Amniotic epithelial cell (primary cell): ENCODE measurements at places on chromosomes 5 and 9.
A peak's percentile ranks its signal among the peaks of the same experiment; 100 is the strongest.

DNA sequence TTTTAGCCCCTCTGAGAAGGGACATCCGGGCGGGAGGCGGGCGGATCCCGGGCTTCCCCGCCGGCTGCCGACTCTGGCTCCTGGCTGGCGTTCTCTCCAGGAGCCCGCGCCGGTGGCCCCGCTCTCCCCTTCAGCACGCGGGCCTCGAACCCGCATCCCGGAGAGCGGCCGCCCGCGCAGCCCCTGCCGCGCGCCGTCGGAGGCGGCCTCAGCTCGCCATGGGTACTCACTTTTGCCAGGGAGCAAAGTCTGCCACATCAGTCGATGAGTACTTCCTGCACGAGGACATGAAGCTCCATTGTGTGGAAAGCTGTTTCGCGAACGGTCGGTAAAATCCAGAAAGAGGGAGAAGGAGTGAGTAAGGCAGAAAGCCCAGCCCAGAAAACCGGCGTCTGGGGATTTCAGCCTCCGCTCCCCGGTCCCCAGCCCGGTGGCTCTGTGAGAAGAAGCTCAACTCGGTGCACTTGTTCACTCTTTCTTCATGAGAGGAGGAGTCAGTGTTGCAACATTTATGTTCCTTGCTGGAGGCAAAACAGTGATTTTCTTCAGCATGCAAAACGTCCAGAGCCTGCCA is at the start of gene PRLR:
PRLR (minus strand) TSS at position 450 of the 574 bp plus-strand sequence. CDS start 140,867 bp downstream, outside the sequence.
- peak; percentile 64 for DNase-seq

- DNase-seq, result no peak
Observed at GRCh38 chr9:12166518-12166917, 526.7 kb upstream of the TYRP1 start.

DNA sequence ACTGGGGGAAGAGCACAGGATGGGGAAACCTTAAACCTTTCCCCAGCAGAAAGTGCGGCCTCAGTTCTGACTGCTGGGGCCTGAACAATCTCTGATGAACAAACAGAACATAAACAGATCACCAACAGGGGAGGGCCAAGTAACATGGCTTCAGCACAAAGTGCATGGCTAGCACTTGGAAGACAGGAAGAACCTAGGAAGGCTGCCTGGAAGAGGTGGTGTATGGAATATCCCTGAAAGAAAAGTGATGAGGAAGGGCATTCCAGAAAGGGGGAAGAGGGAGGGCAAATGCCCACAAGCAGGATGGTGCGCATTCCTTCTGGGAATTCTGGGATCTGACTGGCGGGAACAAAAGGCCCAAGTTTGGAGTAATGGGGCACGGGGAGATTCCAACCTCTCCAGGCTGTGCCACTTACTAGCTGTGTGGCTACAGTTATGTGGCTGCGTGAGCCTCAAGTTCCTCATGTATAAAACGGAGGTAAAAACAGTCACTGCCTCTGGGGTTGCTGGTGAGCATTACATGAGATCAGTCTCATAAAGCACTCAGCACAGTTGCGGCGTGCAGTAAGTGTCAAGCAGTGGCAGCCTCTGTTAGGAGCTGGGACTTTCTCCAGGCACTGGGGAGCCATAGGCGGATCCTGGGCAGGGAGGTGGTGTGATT is 1.6 kb downstream of the PDGFRB start:
- peak; percentile 78 for DNase-seq

DNA sequence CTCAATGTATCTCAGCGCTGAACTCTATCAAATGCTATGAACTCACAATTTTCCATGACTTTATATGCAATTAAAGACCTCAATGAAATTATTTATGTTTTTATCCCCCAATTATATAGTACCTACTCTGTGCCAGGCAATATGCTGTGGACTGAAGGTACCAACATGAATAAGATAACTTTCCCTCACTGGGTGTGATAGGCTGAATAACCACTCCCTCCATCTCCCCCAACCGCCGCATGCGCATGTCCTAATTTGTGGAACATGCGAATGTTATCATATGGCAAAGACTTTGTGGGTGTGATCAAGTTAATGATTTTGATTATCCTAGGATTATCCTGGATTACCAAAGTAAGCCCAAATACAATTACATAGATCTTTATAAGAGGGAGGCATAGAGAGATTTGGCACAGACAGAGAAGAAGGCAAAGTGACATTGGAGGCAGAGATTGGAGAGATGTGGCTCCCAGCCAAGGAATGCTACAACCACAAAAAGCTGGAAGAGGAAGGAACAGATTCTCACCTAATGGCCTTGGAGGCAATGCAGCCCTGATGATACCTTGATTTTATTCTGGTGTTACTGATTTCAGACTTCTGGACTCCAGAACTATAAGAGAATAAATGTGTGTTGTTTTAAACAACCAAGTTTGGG is 149.1 kb upstream of the VCAN start:
- no peak for DNase-seq

GRCh38 chr5:105670596-105670995 is 2000.1 kb downstream of the EFNA5 start:
- peak; percentile 32 for DNase-seq

- peak; percentile 36 for DNase-seq
Observed at GRCh38 chr5:79077680-79078365, 8.3 kb downstream of the BHMT2 start.

GRCh38 chr9:111597852-111598732 is 1.4 kb downstream of the PTGR1 start:
- peak; percentile 66 for DNase-seq

DNA sequence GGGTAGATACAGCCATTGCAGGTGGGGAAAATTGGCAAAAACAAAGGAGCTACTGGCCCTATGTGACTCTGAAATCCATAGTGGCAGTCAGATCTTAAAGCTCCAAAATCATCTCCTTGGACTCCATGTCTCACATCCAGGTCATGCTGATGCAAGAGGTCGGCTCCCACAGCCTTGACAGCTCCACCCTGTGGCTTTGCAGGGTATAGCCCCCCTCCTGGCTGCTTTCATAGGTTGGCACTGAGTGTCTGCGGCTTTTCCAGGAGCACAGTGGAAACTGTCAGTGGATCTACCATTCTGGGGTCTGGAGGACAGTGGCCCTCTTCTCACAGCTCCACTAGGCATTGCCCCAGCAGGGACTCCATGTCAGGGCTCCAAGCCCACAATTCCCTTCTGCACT is 1190.1 kb downstream of the CDH12 start:
- no peak for DNase-seq

GRCh38 chr9:78074385-78075291 is 43.0 kb upstream of the GNAQ start:
- no peak for DNase-seq

- DNase-seq, result no peak
Observed at GRCh38 chr9:128054087-128054486, 13.0 kb downstream of the NAIF1 start.

DNA sequence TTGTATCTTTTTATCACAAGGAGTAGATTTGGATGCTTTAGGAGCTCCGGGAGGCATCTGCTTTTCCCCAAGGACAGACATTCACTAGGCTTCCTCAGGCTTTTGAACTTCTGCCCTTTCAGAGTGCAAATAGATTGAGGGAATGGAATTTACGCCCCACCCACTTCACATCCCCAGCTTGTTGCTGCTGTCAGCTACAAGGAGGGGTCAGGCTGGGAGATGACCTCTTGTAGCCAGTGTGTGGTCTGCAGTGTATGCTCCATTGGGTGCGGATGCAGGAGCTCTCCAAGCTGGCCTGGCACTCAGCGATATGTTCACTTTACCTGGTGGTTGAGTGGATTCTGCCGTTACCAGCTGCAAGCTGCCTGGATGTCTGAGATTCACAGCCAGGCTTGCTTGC is 6.4 kb downstream of the TNFSF15 start:
- DNase-seq, result peak; percentile 30

DNA sequence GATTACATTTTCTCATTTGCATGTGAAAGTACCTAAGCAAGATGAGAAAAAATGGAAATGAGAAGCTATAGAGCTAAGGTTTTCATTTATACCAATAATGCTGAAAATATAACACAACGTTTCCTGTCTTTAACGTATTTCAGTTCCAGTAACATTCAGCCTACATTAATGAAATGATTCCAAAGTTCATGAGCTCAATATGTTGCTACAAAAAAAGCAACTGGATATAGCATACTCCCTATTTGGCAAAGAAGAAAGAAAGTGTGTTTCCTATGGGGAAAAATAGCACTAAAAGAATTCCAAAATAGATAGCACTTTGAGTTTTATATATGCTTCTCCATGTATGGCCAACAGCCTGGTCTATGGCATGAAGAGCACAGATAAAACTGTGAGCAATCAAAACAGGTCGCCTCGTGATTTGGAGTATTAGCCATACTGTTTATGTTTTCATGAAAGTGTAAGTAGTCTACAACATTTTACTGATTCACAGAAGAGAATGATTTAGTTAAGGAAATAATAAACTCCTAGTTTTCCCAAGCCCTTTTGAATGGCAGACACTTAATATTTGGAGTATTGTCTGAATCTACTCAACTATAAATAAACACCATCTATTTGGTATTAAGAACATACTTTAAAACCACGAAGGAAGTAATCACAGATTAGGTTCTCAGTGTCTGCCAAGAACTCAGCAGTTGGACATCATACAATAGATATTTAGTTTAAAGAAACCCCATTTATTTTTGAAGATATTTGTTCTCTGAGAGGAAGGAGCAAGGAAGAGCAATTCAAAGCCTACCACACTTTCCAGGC is 258.7 kb upstream of the RASA1 start:
- peak; percentile 33 for DNase-seq

DNA sequence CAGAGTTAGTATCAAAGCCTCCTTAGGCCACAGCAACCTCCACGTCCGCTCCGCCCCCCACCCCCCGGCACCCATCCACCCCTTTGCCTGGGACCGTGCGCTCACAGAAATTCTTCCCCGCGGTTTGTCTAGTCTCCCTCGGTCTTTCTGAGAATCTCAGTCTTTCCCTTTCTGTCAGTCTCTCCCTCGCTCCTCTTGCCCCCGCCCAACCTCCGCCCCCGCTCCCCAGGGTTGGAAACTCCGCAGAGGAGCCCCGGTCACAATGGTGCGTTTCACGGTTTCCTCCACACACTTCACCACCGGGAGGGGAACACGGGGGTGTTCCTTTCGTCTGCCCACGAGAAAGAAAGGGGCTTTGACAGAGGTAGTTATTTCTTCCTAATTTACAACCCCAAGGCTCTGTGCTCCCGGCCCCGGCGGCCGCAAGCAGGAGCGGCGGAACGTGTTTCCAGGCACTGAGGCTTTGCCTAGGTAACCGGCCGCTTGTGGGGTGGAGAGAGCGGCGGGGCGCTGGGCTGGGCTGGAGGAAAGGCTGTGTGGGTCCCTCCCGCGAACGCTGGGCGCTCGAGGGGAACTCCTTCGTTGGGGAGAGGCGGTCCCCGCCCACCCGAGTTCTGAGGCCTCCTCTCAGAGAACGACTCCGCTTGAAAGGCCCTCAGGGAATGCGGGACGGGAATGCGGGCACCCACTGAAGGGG is 2.1 kb downstream of the NR4A3 start:
- no peak for DNase-seq

DNA sequence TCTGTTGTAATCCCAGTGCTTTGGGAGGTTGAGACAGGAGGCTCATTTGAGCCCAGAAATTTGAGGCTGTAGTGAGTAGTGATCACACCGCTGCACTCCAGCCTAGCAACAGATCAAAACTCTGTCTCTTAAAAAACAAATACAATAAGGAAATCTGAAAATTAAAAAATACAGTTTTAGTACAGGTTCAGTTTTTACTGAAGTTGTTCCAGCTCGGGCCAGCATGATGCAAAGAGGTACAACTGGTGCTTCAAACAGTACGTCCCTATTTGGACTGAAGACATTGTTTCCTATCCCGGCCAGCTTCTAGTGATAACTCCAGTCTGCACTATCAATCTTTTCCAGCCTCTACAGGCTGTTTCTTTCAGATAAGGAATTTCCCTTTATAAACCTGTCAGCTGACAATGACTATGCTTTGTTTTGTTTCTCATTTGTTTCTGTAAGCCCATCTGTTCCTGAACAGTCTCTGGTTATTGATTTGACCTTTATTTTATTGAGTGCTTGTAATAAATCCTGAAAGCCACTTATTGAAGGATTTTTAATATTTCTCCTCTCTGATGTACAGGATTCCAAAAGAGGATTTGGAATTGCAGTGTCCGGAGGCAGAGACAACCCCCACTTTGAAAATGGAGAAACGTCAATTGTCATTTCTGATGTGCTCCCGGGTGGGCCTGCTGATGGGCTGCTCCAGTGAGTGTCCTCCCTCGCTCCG is 41.9 kb downstream of the TJP2 start:
- DNase-seq, result peak; percentile 64

DNA sequence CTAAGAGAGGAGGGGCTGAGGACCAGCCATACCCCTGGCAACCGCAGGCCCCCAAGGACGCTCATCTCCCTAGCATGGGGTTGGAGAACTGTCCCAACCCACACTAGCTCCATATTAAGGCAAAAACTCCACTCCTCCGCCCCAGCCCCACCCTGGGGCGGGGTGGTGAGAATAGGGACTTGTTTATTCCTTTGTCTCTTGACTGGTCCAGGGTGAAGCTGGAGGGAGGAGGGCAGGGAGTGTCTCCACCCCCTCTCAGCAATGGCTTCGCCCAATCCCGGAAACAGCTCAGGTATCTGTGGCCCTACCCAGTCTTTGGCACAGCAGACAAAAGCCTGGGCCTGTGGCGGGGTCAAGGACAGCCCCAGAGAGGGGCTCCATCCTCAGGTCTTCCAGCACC is 16.9 kb downstream of the PRRX2 start:
- no peak for DNase-seq

GRCh38 chr5:131441184-131441583 is 177.3 kb downstream of the CDC42SE2 start:
- no peak for DNase-seq

GRCh38 chr9:109868207-109868606 is 88.2 kb downstream of the PALM2AKAP2 start:
- no peak for DNase-seq

DNA sequence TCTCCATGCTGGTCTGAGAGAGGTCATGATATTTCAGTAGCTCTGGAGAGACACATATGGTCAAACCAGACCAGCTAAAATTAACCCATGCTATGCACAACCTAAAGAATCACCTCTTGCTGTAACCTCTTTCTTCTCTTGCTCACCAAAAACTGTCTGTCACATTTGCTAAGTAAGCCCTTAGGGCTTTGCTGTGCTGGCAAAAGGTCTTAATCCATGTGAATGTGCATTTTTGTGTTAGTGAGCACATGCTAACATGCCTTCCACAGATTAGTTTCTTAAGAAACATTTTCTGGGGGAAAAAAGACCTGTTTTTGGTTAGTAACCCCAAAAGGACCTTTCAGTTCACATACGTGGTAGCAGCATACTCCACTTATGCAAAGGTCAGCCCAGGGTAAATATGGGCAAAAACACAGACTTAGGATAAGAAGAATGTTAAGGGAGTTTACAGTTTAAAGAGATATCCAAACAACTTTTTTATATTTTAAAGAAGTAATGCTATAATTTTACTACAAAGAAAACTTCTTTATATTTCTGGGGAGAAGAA is 124.2 kb upstream of the CCDC152 start:
- DNase-seq, result no peak
